GM12864 (cell line): ENCODE measurements at places on chromosomes 1 and 21.
A peak's percentile ranks its signal among the peaks of the same experiment; 100 is the strongest.

DNA sequence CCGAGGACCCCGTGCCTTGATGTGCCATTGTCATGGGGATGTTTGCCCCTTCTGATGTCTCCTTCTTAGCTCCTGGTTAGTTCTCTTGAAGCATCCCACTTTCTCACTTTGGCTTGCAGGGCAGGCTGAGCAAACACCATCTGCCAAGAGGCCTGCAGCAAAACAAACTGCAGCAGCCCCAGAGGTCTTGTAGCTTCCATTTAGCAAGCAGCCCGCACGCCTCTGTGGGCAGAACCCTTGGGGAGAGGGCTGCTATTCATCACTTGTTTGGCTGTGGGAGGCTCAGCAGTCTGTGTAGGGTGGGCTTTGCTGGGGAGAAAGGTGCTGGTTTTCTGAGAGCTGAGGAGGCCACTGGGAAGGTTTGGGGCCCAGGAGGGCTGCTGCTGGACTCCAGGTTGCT, 56.7 kb downstream of the KCNC4 start:
- no peak for DNase-seq

DNA sequence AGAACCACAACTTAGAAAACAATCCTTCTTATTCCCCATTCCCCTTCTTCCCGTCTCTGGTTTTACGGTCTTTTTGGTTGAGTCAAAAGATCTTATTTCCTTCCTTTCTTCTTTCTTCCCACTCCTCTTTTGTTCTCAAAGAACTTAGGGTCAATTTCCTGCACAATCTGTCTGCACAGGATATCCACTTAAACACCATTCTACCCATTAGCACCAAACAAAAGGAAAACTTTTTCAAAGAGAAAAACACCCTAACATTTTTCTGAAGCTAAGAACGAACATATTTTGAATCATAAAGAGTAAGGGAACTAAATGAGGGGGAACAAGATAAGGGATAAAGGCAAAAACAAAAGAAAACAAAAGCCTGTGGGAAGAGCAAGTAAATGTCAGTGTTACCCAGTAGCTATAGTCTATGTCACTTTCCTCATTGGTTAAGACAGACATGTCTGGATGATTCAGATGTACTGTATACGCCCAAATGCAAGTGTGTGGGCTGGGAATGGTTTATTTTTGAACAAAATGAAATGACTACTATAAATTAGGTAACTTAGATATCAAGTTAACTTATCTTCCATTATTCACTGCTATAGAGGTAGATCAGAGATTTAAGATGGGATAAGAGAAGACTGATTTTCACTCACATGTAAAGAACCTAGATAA, 59.9 kb downstream of the TOR3A start:
- DNase-seq: no peak

DNA sequence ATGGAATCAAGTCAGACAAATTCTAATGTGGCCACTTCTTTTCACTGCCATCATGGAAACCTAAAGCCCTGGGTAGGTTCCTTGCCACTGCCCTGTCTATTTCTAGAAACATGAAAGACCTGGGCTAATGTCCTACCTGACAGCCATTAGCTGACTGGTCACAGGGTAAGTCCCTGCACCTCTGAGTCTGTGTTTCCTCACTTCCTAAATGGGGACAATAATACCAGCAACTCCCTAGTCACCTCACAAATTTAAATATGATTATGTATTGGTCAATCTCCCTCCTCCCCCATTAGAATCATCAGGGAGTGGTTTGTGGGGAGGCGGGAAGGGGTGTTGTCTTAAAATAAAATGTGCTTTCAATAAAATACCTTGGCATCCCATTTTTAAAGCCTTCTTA, 2.2 kb downstream of the CREG1 start:
- DNase-seq: no peak

- no peak for DNase-seq
Measured at GRCh38 chr21:44846224-44846484, 27.3 kb downstream of the PTTG1IP start.

DNA sequence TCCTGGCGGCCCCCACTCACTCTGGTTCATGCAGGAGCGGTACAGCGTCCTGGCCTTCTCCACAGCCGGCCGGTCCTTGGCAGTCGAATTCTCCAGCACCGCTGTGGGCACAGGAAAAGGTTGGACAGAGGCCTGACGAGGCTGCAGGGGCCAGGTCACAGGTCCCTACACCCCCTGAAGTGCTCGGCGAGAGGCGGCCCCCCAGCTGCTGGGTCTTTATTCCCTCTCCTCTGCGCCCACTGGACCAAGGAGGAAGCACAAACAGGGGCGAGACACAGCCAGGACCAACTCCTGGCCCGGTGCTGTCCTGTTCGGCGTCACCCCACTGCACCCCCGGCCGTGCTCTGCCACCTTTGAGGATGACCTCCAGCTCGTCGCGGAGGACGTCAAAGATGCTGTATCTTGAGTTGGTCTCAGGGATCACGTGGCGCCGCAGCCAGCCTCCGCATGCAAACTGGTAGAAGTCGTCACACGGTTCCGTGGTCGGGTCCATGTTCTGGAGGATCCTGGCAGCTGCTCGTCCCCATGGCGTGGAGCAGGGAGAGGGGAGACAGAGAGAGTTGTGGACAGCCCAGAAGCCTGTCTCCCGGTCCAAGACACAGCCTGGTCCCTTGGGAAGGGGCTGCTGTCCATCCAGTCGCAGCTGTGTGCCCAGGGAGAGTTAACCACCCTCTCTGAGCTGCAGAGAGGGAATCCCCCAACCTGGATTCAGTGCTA, 22.9 kb downstream of the PRXL2B start:
- DNase-seq: no peak

GRCh38 chr1:22500058-22500457, 48.4 kb downstream of the ZBTB40 start:
- DNase-seq: no peak

DNA sequence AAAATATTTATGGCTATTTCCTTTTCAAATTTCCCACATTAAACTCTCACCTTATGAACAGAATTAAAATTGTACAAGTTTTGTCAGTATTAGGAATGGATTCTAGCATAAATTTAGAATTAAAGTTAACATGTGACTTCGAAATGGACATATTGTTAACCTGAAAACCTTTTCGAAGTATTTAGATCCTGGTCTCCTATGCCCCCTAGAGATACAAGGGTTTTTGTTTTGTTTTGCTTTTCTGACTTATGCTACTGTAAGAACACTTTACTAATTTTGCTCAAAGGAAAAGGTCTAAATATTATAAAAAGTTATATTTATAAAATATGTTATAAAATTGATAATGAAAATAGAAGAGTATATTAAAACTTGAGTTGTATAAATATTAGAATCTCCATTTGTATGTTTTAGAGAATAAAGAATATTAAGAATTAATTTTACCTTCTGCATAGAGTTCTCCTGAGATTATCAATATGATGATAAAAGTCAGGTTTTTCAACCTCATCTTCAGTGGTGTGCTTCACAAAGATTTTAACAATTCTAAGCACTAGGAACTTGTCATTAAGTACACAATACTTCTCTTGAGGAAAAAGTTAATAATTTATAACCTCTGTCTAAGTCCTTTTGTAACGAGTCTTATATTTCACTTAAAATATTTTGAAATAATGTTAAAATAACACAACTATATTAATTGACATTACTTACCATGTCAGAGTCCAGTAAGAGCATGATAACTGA, at the start of gene F13B:
F13B (minus strand) TSS at position 542 of the 738 bp plus-strand sequence; CDS start at position 505, 37 bp downstream.
- DNase-seq: no peak

- no peak for DNase-seq
Measured at GRCh38 chr1:167364826-167365225, 144.1 kb downstream of the POU2F1 start.

DNA sequence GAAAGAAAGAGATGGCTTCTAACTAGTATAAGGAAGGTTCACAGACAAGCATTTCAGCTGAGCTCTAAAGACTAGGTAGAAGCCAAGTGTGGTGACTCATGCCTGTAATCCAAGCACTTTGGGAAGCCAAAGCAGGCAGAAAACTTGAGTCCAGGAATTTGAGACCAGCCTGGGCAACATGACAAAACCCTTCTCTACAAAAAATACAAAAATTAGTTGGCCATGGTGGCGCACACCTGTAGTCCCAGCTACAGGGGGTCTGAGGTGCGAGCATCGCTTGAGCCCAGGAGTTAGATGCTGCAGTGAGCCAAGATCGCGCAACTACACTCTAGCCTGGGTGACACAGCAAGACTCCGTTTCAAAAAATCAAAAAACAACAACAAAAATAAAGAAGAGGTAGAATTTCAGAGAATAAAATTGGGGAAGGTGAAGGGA, 27.8 kb downstream of the FBXO42 start:
- DNase-seq: no peak

GRCh38 chr1:1058921-1059493, 15.1 kb downstream of the RNF223 start:
- no peak for DNase-seq

DNA sequence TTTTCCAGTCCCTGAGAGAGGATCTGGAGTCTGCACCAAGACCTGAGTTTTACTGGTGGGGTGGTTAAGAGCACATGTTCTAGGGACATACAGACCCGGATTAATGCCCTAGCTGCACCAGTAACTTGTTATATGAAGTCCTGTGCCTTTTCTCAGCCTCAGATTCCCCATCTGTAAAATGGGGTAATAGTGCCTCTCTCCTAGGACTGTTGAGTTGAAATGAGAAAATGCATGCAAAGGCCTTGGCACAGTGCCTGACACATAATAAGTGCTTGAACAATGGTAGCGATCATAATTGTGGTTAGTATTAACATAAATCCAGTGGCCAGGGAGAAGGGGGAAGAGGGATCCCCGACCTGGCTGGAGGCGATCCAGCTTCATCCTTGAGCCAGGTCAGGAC, 12.3 kb downstream of the AHDC1 start:
- no peak for DNase-seq

GRCh38 chr21:43918385-43918947, 53.4 kb downstream of the AGPAT3 start:
- no peak for DNase-seq

GRCh38 chr1:30880678-30881318, 27.8 kb downstream of the SDC3 start:
- DNase-seq: no peak

- DNase-seq: no peak
Measured at GRCh38 chr1:59422921-59423575, 126.2 kb downstream of the FGGY start.

DNA sequence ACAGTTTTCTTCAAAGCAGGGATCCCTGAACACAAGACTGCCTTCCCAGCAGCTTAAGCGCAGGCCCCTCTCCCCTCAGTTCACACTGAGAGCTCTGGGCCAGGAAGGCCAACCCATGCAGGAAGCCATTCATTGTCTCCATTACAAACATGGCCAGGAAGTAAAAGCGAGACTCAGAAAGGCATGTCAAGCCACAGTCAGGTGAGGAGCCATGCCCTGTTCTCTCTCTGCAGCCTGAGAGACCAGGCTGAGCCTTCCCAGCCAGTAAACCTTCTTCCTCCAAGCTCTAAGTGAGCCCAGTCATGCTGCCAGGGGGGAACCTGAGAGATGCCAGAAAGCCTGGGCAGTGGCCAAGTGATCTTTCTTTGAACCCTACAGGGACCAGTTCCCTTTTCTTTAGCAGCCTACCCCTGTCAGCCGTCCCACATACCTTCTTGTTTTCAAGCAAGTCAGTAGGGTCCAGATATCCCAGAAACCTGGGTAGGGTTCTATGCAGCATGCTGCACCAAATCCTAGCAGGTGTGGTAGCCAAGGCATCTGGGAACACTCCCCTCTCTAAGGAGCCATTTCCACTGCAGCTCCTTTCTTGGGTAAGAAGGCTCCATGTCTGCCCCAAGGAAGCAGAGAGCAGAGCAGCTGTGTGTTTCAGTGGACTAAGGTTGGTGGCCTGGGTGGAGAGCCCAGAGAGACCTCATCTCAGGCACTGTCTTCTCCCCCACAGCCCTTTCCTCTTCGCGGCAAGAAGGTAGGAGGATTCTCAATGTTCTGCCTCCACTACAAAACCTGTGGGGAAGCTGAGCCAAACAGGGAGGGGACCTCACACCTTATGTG, 977 bp downstream of the TRAF3IP3 start:
- peak; percentile 54 for DNase-seq

- no peak for DNase-seq
Measured at GRCh38 chr1:1788136-1788535, 9.9 kb upstream of the NADK start.

GRCh38 chr1:182909578-182909977, 43.4 kb downstream of the SHCBP1L start:
- DNase-seq: no peak

- no peak for DNase-seq
Measured at GRCh38 chr1:208117409-208117808, 126.8 kb downstream of the PLXNA2 start.

GRCh38 chr1:21855257-21856096, 43.4 kb downstream of the LDLRAD2 start:
- DNase-seq: no peak

GRCh38 chr1:240709676-240710075, 97.7 kb upstream of the GREM2 start:
- no peak for DNase-seq

GRCh38 chr1:170562646-170563338, 30.8 kb downstream of the GORAB start:
- peak; percentile 4 for DNase-seq

GRCh38 chr21:36926989-36927718, 39.3 kb downstream of the HLCS start:
- DNase-seq: no peak
